GM12892 (cell line): ENCODE measurements at places on chromosomes 16 and 17.

- no peak for DNase-seq
These were observed 266.4 kb downstream of the MAF start for GRCh38 chr16:79334127-79334526.

GRCh38 chr17:40018211-40019121 is 3.2 kb downstream of the CSF3 start:
- peak; percentile 7 for DNase-seq

DNA sequence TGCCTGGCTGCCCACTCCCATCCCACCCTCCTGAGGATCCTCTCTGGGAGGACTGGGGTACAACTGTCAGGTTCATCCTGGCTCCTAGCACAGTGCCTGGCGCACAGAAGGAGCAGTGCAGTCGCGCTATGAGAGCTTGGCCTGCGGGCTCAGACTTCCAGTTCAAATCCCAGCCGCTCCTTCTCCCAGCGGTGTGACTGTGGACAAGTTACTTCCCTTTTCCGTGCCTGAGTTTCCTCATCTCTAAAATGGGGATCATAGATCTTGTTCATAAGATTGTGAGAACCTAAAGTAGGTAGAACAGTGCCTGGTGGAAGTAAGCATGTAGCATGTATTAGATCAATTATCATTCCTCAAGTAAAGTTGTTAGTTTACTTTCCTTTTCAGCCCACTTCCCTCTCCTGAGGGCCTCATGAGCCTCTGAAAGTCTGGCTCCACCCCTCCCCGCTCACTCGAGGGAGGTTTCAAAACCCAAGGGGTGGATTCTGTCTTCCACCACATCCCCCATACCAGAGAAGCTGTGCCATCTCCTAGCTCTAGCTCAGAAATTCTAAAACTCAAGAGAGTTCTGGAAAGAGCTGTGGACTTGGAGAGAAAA is 19.9 kb upstream of the COL1A1 start:
- DNase-seq, result no peak

- DNase-seq, result no peak
These were observed 2.5 kb upstream of the SMPD3 start for GRCh38 chr16:68450741-68451255.

GRCh38 chr16:65185241-65185778 is 63.4 kb upstream of the CDH11 start:
- no peak for DNase-seq
